Small intestine (tissue), 16 donors: ENCODE measurements at places on chromosomes 4 and X.

DNA sequence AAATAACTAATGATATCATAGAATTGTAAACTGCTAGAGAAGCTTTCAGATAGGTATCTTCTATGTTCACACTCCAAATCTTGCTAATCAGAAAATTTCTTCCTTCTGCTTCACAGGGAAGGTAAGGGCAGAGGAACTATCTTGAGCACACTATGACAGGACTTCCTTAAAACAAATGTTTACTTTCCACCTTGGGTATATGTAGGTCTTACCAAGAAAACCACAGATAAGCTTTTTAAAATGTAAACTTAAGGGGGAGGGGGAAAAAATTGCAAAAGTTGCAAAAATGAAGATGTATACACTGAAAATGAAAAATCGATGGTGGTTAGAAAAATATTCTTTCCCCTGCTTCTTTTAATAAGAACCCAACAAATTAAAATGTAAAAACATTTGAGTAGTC lies 30.9 kb downstream of the YTHDC1 start:
- DNase-seq: no peak

GRCh38 chr4:179195887-179196286 lies 1753.7 kb upstream of the AGA start:
- no peak for DNase-seq

DNA sequence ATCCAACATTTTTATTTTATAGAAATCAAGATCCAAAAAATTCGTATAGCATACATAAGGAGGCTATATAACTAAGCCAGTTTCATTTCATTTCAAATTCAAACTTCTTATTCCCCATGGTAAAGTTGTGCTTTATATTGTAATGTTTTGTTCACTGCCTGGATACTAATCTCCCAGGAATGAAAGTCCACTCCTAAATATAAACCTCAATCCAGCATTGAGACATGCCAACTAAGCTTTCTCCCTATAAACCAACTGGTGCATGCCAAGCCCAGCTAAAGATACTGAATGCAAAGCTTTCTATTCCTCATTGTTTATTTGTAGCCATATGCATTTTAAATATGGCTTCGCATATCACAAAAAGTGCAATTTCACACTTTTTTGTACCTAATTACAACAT lies 63.8 kb upstream of the INPP4B start:
- no peak for DNase-seq

- no peak for DNase-seq
Measured at GRCh38 chr4:53018471-53018870, 156.4 kb downstream of the RASL11B start.
